ENCODE measurements at places on chromosomes 12 and 14.

GRCh38 chr14:54010981-54011380, 54.4 kb upstream of the BMP4 start:
- no peak for DNase-seq

DNA sequence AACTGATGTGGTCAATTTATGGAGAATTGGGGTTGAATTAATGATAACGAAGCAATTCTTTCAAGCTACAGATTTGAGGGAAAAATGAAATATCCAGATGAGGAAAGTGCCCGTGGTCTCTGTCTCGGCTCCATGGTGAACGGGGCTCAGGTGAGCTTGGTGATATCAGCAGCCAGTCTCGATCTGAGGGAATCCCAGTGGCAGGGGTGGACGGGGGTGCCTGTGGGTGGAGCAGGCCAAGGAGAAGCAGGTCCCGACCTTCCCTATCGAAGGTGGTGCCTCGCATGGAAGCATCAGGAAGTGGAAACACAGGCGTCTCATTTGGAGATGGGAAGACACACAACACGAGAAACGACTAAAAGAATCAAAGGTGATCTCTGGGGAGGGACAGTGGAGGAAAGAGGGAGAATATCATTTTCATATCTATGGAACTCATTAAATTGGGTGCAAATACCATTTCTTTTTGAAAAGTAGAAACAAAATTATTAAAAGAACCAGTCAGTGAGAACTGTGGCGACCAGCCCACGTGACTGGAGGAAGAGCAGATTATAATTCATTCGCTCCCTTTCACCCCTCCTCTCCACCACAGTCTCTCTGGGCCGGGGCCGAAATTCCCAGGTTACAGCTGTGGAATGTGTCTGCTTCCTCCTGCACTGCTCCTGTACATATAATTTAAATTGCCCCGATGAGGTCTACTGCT, 354.3 kb upstream of the SFSWAP start:
- no peak for DNase-seq

DNA sequence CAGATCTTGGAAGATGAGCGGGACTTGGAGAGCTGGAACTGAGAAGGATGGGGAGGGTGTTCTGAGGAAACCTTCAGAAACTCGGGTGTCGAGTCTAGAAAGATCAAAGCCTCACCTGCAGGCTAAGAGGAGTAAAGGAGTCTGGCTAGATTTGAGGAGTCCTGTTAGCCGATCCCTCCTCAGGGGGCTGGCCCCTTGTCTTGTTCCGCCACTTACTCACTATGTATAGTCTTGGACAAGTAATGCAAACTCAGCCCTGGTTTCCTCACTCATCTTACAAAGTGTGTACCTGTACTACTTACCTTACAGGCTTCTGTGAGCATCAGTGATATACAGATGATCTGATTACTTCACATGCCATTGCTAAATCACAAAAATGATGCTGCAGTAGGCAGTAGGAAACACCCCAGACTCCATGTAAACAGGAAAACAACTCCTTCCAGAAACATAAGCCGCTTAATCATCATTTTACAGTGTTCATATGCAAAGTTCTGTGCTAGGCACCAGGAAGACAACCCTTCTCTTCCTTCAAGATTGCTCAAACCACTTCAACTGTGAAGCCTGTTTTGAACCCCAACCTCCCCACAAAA, 2.0 kb upstream of the SPTLC2 start:
- DNase-seq, result no peak

- DNase-seq, result peak; percentile 88
Observed at GRCh38 chr14:21070610-21071224, 613 bp downstream of the ARHGEF40 start.

DNA sequence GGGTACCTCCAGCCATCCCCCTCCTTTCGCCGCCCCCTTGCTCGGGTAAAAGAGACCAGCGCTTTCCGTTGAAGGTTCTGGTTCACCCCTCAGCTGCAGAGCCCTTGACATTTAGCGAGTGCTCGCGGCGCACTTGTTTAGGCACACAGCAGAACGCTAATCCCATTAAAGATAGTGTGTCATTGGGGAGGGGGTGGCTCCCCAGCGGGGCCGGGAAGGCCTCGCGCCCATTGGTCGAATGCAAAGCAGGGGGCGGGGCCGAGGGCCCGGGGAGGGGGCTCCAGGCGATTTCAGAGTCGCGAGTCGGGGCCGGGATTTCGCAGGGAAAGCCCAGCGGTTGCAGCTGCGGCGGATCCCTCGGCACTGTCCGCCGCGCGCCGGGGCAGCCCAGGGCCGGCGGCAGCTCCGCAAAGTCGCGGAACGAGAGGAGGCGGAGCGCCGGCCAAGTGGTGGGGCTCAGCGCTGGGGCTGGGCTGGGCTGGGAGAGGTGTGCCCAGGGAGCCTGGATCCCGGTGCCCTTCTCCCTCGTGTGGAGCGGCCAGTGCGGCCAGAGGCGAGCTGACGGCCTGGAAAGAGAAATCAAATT, 122.9 kb downstream of the TSPAN9 start:
- DNase-seq, result no peak

GRCh38 chr14:61661471-61662400, 33.6 kb upstream of the HIF1A start:
- no peak for DNase-seq

DNA sequence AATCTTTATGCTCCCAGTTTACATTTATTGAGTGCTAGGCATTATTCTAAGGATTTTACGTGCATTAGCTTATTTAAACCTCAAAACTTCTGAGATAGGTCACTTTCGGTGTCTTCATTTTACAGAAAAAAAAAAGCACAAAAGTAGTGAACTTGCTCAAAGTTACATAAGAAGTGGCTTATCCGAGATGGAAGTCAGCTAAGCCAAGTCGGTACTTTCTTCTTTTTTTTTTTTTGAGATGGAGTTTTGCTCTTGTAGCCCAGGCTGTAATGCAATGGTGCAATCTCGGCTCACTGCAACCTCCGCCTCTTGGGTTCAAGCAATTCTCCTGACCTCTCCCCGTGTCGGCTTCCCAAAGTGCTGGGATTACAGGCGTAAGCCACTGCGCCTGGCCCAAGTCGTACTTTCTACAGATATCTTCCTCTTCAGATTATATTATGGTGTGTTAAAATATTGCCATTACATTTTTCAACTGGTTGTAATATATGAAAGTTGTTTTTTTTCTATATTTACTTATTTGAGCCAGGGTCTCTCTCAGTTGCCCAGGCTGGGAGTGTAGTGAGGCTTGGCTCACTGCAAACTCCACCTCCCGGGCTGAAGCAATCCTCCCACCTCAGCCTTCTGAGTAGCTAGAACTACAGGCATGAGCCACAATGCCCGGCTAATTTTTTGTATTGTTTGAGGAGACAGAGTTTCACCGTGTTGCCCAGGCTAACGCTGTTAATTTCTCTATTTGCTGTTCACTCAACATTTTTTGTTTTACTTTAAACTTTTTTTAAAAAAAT, 8.9 kb downstream of the DPPA3 start:
- no peak for DNase-seq

DNA sequence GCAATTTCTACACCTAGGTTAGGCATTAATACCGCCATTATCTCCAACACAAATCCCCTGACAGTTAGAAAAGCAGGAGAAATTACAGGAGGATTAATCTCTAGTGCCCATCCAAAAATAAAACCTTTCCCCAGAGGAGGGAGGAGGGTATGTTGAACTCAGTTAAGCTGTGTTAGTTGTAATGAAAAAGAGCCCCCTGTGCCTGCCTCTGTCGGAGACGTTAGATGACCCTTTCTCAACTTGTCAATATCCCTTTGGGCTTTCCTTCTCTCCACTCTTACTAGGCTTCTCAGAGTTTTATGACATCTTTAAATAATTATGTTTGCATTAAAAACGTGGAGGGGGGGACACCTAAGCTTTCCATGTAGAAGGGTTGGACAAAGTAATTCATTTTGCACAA, 278.2 kb downstream of the PDZRN4 start:
- DNase-seq, result no peak

DNA sequence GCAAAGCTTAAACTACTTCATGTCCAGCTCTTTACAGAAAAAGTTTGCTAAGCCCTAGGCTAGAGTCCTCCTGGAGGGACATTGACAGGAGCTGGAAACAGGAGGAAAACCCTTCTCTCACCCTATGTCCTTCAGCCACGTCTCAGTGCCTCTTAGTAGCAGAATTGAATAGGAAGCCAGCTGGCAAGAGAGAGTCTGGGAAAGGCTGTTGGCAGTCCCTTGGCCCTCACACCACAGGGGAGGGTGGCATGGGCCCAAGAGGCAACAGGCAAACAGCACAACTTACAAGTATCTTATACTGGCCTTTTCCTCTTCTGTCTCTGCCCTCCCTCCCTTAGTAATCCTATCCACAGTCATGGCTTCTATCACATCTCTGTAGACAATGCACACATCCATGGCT, 27.7 kb upstream of the DHRS2 start:
- DNase-seq, result no peak

DNA sequence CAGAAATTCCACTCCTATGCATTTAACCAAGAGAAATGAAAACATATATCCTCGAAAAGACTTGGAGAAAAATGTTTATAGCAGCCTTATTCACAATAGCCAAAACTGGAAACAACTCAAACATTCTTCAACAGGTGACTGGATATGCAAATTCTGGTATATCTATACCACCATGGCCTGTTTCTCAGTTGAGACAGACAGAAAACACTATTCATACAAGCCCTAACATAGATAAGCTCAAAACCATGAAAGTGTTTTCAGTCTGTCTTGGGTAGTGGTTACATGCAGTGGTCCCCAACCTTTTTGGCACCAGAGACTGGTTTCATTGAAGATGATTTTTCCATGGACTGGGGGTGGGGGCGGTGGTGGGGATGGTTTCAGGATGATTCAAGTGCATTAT, 83.8 kb downstream of the SRGAP1 start:
- DNase-seq, result no peak

DNA sequence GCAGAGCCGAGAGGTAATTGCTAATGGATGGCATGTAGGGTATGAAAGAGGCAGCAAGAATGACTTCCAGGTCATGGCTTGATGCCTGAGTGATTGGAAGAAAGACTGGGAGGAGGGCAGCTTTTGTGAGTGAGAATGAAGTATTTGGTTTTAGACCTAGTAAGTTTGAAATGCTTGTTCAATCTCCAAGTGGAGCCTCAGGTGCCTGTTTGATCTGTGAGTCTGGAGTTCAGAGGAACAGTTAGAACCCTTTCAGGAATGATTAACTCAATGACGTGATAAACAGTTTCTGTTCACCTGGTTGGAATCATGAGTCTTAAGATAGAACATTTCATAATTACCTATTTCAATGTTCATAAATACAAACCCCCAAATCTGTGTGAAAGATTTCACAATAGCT, 10.4 kb downstream of the KCNJ8 start:
- DNase-seq, result no peak

- no peak for DNase-seq
Observed at GRCh38 chr12:106431839-106432411, 74.4 kb downstream of the POLR3B start.

DNA sequence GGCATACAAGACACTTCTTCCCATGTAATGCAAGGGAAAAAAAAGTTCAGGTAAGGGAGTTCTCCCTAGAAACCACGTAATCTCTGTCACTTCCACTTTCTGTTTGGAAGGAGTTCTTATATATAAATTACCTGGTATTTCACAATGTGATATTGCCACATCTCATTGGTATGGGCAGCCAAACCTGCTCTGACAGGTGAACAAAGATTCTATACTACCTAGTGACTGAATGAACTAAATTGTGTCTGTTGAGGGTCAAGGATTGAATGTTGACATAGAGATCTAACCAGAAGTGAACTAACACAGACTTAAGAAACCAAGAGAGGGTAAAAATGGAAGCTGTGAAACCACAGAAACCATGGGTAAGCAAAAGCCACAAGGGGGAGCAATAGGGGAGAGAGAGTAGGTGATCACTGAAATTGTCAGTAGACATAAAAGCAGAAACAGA, 161.3 kb downstream of the RPL10L start:
- peak; percentile 0 for DNase-seq

GRCh38 chr12:100737168-100737567, 57.4 kb upstream of the ANO4 start:
- DNase-seq, result no peak

GRCh38 chr12:102708108-102708507, 208.9 kb downstream of the PAH start:
- no peak for DNase-seq

GRCh38 chr12:121939186-121939585, 20.8 kb downstream of the CFAP251 start:
- no peak for DNase-seq

DNA sequence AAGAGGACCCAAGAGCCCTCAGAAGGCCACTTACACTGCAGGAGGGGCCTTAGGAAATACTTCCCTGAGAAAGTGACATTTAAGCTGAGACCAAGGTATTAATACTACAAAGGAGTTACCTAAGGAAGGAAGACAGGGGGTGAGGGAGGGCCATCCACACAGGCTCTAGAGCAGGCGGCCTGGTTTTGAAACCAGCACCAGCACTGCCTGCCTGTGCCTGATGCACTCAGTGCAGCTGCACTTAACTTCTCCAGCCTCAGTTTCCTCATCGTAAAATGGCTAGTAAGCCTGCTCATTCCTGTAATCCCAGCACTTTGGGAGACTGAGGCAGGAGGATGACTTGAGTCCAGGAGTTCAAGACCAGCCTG, 45.5 kb upstream of the PLEKHG6 start:
- DNase-seq, result no peak

GRCh38 chr14:95402176-95402575, 82.5 kb upstream of the CLMN start:
- peak; percentile 72 for DNase-seq

GRCh38 chr12:85568395-85569103, 267.7 kb downstream of the RASSF9 start:
- no peak for DNase-seq

- DNase-seq, result no peak
Observed at GRCh38 chr14:95274279-95274678, 45.4 kb downstream of the CLMN start.

- peak; percentile 58 for DNase-seq
Observed at GRCh38 chr12:65335021-65335714, 56.7 kb downstream of the MSRB3 start.

DNA sequence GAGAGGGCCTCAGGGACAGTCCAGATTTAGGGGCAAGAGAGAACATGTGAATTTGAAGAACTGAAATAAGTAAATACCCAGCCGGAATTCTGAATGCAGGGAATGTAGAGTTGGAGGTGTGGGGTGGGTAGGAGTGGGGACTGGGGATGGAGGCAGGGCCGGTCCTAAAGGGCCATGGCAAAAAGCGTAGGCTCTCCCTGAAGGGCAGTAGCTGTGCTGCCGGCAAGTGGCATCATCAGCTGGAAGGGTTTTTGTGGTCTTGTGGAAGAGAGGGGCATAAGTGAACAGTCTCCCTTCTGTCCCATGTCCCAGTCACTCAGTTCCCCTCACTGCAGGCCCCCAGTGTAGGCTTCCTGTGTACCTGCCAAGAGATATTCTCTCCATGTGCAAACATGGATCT, 104.6 kb downstream of the GCH1 start:
- DNase-seq, result no peak
